Keratinocyte (primary cell): ENCODE measurements at places on chromosomes 7 and 10.
A peak's percentile ranks its signal among the peaks of the same experiment; 100 is the strongest.

DNA sequence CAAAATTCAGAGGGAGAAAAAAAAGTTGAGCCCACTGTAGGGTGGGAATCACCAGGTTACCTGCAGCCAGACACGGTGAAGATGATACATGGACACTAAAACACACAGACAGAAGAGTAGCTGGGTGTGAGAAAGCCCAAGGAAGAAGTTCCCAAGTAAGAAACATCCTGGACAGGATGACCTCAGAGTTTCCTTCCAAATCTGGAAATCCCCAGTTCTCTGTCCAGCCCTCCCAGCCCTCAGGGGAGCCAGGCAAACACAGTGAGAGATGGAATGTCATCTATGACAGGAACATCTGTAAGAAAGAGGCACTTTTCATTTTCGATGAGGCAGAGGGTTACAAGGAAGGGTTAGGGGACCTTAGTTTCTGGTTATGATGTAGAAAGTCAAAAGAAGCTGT, 125.1 kb upstream of the LYZL1 start:
- H3K27me3 ChIP-seq, result no peaks in the 10 kb centered on the region
- H3K36me3 ChIP-seq, result no peaks in the 10 kb centered on the region
- no peak overlapping the region for H3K4me3 ChIP-seq
- peak overlapping the region; percentile 3 for H3K27ac ChIP-seq
- peak; percentile 25 for DNase-seq

GRCh38 chr7:5452937-5453540, 29.4 kb upstream of the TNRC18 start:
- H3K4me3 ChIP-seq, result no peak overlapping the region
- peaks cover 9% of the 10 kb centered on the region for H3K4me1 ChIP-seq
- DNase-seq, result no peak
- no peaks in the 10 kb centered on the region for H3K36me3 ChIP-seq
- no peak overlapping the region for H3K27ac ChIP-seq
- no peaks in the 10 kb centered on the region for H3K27me3 ChIP-seq

DNA sequence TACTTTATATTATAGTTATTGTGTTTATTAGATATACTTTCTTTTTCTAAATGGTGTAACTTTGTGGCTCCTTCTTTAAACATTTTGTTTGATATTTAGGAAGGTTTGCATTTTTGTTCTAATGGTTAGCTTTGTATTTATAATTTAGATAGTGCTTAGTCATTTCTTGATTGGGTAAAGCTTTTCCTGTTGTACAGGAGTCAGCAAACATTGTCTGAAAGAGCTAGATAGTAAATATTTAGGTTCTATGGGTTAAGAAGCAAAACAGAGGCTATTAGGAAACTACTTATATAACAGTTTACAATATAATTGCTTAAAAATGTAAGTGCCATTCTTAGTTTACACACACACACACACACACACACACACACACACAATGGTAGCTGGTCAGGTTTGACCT, 70.6 kb upstream of the CCDC6 start:
- no peak overlapping the region for H3K27ac ChIP-seq
- peaks cover 2% of the 10 kb centered on the region for H3K4me1 ChIP-seq
- H3K27me3 ChIP-seq, result no peaks in the 10 kb centered on the region
- H3K4me3 ChIP-seq, result no peak overlapping the region
- no peak for DNase-seq

GRCh38 chr10:117537436-117537903, 5.1 kb upstream of the EMX2 start:
- DNase-seq, result no peak
- H3K36me3 ChIP-seq, result no peaks in the 10 kb centered on the region
- no peak overlapping the region for H3K27ac ChIP-seq
- H3K4me1 ChIP-seq, result peaks cover 10% of the 10 kb centered on the region
- no peak overlapping the region for H3K4me3 ChIP-seq
- peaks cover 2% of the 10 kb centered on the region for H3K27me3 ChIP-seq

GRCh38 chr10:113313048-113313602, 239.7 kb upstream of the HABP2 start:
- no peaks in the 10 kb centered on the region for H3K36me3 ChIP-seq
- no peaks in the 10 kb centered on the region for H3K4me1 ChIP-seq
- DNase-seq, result no peak
- H3K4me3 ChIP-seq, result no peak overlapping the region

DNA sequence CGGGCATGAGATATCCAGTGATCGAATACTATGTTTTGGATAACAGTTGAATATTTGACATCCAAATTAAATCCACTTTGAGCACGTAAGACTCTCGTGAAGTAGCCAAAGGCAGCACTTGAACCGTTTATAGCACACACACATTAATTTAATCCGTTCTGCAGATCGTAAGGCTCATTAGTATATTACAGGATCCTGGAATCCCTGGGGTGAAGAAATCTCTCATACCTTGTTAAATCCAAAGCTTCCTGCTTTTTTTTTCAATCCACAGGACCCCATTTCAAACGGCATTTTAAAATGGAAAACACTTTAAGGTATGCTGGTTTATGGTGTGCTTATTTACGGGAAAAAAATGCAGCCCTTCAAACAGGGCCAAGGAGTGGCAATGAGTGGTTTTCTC, 158.4 kb upstream of the ADARB2 start:
- no peaks in the 10 kb centered on the region for H3K27me3 ChIP-seq
- no peaks in the 10 kb centered on the region for H3K36me3 ChIP-seq
- no peak for DNase-seq
- no peak overlapping the region for H3K27ac ChIP-seq
- H3K4me3 ChIP-seq, result no peak overlapping the region

DNA sequence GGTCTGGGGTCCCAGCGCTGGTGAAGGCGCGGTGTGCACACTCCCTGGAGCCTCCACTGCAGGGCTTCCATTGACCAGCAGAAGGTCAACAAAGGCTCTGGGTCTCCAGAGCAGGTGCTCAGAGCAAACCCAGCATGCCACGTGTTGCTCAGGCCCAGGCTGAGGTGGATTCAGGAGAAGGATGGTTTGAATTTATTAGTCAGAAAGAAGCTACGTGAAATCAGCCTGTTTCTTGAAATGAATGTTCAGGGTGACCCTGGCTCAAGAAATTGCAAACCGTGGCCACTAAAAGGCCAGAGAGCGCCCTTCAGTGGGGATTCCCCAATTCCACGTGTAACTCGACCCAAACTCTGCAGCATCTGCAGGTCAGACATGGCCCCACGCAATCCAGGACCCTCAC, 82.7 kb upstream of the PFKP start:
- DNase-seq, result no peak
- H3K27me3 ChIP-seq, result peaks cover 3% of the 10 kb centered on the region
- H3K36me3 ChIP-seq, result no peaks in the 10 kb centered on the region
- no peak overlapping the region for H3K27ac ChIP-seq

DNA sequence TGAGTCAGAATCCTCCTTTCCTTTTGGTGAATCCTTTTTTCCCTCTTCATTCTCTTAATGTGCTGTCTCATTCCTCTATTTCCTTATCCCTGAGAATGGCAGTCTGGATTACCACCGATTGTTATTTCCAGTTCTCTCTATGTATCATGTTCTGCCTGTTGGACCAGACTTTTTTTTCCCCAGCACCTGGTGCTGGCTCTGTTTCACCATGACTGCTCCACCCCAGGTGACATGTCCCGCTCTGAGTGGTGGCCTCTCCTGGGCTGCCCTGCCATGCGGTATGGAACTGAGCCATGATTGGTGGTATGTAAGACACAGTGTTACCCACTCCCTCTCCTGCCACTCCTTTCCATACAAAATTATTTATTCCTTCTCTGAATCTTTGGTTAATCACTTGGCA, 399.9 kb downstream of the GATA3 start:
- no peaks in the 10 kb centered on the region for H3K36me3 ChIP-seq
- H3K4me3 ChIP-seq, result no peak overlapping the region
- H3K27ac ChIP-seq, result peak overlapping the region; percentile 36

DNA sequence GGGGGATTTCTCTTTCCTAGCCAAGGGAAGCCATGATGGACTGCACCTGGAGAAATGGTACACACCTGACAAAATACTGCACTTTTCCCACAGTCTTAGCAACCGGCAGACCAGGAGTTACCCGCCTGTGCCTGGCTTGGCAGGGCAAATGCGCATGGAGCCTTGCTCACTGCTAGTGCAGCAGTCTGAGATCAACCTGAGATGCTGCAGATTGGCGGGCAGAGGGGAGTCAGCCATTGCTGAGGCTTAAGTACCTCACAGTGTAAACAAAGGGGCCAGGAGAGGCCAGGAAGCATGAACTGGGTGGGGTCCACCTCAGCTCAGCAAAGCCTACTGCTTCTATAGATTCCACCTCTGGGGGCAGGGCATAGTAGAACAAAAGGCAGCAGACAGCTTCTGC, 49.4 kb downstream of the OR13A1 start:
- no peaks in the 10 kb centered on the region for H3K27me3 ChIP-seq
- H3K4me1 ChIP-seq, result no peaks in the 10 kb centered on the region
- no peak overlapping the region for H3K27ac ChIP-seq
- H3K36me3 ChIP-seq, result no peaks in the 10 kb centered on the region
- DNase-seq, result no peak
- H3K4me3 ChIP-seq, result no peak overlapping the region

- DNase-seq, result no peak
- no peaks in the 10 kb centered on the region for H3K27me3 ChIP-seq
- H3K4me3 ChIP-seq, result no peak overlapping the region
- no peak overlapping the region for H3K27ac ChIP-seq
- H3K36me3 ChIP-seq, result no peaks in the 10 kb centered on the region
These were observed 164.0 kb downstream of the SH2D4B start for GRCh38 chr10:80701706-80702105.

DNA sequence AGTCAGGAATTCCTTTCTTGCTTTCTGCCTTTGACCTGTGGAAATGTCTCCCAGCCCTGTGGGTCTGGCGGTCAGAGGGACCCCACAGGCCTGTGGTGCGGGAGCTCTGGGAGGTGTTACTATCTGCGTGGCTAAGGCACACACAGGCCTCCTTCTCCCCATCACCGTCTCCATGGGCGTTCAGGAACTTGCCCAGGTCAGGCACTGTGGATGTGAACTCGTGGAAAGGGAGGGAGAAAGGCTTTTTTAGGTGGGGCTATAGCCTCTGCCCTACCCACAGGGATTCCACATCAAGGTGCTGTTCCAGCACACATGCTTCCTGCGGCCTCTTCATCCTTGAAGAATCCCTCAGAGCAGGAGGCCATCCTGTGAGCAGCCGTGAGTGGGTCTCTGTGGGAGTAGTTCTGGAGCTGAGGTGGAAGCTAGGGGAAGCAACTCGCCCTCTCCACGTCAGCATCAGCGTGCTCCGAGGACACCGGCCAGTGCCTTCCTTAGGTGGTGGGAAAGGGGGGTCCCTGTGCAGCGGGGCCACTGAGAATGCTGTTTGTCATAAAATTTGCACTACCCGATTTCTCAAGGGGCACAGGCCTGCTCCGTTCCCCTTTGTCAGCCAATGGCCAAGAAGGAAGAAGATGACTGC, 7.5 kb upstream of the ATP6V0E2 start:
- peaks cover 6% of the 10 kb centered on the region for H3K36me3 ChIP-seq
- DNase-seq, result no peak
- H3K27ac ChIP-seq, result no peak overlapping the region
- no peak overlapping the region for H3K4me3 ChIP-seq

DNA sequence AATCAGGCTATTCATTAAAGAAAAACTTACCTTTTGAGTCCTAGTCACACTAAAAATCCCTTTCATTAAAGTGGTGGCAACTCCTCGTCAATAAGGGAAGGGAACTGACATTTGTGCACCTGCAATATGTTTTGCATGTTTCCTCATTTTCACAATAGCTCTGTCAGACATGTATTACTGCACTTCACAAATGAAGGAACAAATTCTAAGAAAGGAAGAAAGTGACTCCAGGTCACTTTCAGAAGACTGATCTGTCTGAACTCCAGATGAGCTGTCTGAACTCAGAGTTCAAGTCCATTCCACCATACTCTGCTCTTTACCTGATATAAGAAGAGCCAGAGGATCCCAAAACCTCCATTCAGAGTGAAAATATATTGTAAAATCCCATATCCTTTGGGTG, 50.3 kb upstream of the GSAP start:
- no peaks in the 10 kb centered on the region for H3K27me3 ChIP-seq
- peaks cover 3% of the 10 kb centered on the region for H3K4me1 ChIP-seq
- DNase-seq, result no peak
- H3K27ac ChIP-seq, result no peak overlapping the region

DNA sequence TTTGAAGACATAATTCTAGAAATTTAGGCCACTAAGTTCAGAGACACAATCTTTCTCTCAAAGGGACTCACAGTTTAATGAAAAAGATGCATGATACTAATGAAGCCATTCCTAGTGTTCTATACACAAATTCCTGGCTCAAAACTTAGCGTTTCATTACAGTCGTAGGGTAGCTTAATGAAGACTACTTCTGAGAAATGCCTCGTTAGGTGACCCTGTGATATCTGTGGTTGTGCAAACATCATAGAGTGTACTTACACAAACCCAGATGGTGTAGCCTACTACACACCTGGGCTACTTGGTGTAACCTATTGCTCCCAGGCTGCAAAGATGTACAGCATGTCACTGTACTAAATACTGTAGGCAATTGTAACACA, 488 bp upstream of the CHCHD3 start:
- no peak overlapping the region for H3K27ac ChIP-seq
- DNase-seq, result no peak

- no peaks in the 10 kb centered on the region for H3K27me3 ChIP-seq
- DNase-seq, result no peak
- peaks cover 2% of the 10 kb centered on the region for H3K4me1 ChIP-seq
- no peak overlapping the region for H3K27ac ChIP-seq
These were observed 56.7 kb upstream of the SEPHS1 start for GRCh38 chr10:13404791-13405190.

DNA sequence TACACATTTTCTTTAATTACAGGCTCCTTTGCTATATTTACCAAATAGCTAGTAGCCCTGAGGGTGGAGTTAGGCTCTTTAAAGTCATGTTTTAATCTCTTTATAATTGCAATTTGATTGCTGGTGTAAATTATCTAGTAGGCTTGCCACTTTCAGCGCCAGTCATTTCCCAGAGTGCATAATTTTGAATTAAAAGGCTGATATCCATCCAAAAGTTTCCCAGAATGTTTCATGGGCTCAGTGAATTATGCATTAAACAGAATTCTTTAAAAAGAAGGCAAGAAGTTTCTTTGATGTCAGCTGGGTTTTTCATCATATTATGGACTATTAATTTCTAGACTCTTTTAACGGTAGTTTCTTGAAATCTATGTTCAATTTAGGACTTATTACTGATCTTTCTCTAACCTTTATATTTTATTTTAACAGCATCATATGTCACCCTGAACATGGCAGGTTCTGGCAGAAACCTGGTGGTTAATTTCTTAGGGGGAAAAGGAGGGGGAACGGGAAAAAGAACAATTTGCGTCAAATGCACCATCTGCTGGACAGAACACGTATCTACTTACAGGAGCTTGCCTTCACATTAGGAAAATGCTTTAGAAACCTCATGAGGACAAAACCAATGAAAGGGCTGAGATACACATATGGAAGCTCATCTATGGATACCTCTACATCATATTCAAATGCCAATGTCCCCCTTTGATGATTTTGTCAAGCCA, 171.1 kb downstream of the GRM3 start:
- H3K27me3 ChIP-seq, result no peaks in the 10 kb centered on the region
- H3K4me3 ChIP-seq, result no peak overlapping the region
- H3K36me3 ChIP-seq, result no peaks in the 10 kb centered on the region
- H3K4me1 ChIP-seq, result no peaks in the 10 kb centered on the region
- H3K27ac ChIP-seq, result no peak overlapping the region

- no peaks in the 10 kb centered on the region for H3K36me3 ChIP-seq
- H3K27me3 ChIP-seq, result no peaks in the 10 kb centered on the region
- DNase-seq, result no peak
- no peak overlapping the region for H3K27ac ChIP-seq
These were observed 241.5 kb upstream of the PFKP start for GRCh38 chr10:2825841-2826240.
